ENCODE measurements at places on chromosomes 11 and 22.

DNA sequence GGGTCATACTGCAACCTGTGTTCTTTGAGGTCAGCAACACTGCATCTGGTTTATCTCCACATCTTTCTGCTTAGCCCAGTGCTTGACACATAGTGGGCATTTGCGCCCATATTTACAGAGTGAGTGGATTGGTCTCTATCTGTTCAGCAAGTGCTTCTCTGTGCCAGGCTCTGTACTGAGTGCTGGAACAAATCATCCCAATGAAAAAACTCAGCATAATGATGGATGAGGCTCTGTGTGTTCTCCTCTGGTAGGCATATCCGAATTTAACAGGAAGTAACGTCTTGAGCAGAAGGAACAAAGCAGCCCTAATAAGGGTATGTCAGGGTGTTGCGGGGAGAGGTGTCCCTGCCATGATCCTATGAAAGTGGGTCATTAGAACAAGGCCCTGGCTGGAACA, 46.0 kb downstream of the MCM5 start:
- no peak for DNase-seq

DNA sequence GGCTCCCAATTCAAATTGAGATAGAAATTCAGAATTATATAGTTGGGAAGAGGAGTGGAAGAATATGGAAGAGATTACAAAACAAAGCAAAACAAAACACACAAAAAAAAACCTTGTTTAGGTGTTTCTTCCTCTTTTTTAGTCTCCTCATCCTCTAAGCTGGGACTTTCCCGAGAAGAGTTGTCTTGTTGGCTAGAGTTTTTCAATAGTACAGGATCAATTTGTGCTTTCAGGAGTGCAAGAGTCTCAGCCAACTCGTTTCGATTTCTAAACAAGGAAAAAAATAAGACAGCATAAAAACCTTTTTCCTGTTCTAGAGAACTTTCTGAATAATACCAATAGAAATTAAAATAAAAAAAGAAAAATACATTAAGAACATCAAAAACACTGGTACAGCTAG, 87.8 kb upstream of the CLNS1A start:
- DNase-seq = no peak

- no peak for DNase-seq
These were observed 9.1 kb downstream of the PHF5A start for GRCh38 chr22:41459431-41459830.

- DNase-seq = peak; percentile 47
These were observed 40.4 kb downstream of the FLI1 start for GRCh38 chr11:128734103-128734831.

DNA sequence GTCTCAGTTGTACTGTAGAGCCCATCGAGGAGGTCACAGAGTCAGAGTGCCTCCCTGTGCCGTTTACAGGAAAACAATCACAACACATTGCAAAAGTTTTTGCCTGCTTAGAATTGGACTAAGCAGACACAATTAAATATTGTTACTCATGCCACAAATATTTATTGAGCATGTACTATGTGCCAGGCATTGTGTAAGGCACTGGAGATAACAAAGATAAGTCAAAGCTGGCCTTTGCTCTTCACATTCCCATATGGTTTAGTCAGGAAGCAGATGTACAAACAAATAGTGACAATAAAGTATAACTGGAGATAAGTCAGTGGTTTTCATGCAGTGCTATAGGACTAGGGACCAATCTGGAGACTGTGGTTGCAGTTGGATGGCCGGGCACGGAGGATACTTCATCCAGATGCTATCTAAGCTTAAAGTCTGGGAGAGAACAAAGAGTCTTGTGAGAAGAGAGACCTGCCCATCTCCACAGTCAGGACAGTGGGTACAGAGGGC, 550.7 kb downstream of the INSC start:
- DNase-seq = no peak

- DNase-seq = no peak
These were observed 67.2 kb downstream of the SPATA19 start for GRCh38 chr11:133778161-133778560.

- no peak for DNase-seq
These were observed 21.9 kb upstream of the LYVE1 start for GRCh38 chr11:10590218-10590915.

DNA sequence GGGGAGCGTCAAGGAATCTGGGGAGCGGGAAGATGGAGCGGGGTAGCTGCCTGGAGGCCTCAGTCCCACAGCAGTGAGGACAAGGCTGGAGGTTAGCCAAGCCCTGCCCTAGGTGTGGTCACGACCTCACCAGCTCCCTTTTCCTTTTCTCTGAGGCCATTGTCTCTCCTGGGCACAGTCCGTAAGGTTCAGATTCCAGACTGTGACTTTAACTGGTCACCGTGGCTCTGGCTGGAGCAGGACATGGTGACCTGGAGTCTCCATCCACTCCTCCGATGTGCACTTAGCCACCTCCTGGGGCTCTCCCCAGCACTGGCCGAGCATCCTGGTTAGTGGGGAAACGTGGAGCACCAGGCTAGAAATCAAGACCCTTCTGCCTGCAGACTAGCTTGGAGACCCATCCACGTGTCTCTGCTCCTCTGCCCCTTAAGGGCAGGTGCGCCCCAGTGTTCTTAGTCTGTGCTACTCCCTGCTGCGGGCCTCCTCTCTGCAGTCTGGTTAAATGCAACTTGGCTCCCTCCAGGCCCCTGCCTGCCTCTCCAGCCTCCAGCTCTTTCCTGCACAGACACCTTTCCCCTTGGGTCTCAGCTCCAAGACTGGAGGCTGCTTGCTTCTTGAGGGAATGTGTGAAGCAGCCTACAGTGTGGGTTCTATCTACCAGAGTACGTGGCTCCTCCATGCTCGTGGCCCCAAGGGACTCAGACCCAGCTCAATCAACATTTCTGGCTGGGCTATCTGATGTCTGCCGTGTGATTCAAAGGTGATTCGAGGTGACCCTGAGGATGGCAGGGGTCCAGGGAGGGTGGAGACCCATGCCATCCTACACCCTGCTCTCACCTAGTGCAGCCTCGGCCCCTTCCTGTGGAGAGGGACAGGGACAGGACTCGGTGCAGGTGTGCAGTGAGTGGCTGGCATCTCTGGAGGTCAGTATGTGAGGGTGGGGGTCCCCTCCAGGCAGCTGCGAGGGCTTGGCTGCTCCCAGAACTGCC, 5.2 kb downstream of the SLC25A1 start:
- DNase-seq = no peak

- peak; percentile 59 for DNase-seq
These were observed at the start of gene LPXN for GRCh38 chr11:58575377-58576020. TSS of gene LPXN (minus strand) at chr11:58575856. CDS start at chr11:58575772, 84 bp downstream.

DNA sequence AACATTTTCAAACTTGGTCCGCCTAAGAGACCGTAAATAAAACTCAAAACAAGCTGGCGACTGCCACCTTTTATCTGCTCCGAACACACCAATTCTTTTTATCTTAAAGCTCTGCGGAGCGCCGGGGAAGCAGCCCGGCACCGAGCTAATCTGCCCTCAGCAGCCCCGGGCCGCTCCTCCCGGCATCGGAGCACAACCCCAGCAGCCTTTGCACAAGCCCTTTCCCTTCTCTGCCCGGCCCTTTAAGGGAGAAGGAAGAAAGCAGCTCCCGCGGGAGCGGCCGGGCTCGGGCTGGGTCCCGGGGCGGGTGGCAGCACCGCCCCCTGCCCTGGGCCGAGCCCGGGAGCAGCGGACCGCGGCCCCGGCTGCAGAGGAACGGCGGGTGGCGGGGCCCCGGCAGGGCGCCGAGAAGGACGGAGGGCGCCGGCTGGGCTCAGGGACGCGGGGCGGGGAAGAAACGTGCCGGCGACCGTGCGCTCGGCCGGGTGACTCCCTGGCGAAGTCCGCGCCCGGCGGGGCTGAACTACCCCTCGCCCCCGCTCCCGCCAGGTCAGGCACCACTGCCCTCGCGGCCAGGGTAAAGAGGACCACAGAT, 133.6 kb upstream of the C11orf58 start:
- peak; percentile 24 for DNase-seq

GRCh38 chr11:131913267-131913666, 542.9 kb downstream of the NTM start:
- DNase-seq = no peak

DNA sequence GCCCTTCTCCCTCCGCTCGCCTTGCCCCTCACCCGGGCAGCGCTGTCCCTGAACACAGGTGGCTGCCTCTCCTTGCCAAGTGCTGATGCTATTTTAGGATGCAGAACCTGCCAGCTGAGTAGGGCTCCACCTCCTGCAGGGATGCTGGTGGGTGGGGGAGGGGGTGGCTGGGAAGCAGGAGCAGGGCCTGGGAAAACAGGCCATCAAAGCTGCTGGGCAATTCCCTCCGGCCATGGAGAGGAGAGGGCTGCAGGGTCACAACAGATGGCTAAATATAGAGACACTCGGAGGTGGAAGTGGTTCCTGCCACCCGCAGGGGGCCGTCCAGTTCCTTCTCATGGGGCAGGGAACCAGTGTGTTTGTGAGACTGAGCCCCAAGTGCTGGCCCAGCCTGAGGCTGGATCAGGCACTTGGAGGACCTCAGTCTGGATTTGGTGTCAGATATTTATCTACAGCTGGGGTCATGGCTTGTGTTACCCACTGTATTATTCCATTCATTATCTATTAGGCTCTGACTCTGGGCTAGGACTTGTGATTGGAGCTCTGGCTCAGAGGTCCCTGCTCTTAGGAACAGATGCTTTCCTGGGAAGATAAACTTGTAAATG, 59.6 kb downstream of the LRRC32 start:
- no peak for DNase-seq

- no peak for DNase-seq
These were observed at the start of gene PLAAT2 for GRCh38 chr11:63563201-63564055. TSS of gene PLAAT2 (minus strand) at chr11:63563379. CDS start at chr11:63563324, 55 bp downstream.

- DNase-seq = no peak
These were observed 24.1 kb upstream of the WNT7B start for GRCh38 chr22:46001046-46001425.

DNA sequence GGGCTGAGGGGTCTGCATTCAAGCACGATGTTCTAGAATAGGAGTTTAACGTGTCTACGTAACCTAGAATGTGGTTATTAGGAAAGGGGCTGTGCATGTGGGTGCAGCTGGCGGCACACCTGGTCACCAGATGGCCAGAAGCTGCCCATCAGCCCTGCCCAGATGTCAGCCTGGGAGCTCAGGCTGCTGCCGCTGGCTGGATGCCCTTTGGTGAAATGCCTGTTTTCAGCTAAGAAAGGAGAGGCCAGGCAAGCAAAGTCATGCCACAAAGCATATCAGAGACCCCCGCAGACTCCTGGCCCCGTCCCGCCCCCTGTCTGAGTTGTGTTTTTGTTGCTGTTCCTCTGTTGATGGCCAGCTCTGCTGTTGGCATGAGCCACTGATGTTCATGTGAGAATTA, 11.3 kb upstream of the ADORA2A start:
- no peak for DNase-seq

DNA sequence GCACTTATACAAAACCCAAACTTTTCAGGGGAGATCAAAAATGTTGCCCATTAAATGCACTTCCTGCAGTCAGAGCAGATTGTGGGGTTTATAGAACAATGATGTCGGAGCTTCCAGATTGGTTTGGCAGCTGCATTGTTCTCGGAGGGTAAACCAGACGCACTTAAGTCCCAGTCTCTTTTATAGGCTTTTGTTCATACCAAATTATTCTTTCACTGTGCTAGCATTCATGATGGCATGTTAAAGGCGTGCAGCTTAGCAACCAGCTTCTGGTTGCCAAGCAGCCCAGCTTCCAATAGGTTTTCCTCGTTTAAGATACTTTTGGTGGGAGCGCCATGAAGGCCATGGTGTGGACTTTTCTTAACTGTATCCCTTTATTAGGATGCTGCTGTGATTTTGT, 40.9 kb downstream of the ZC3H12C start:
- no peak for DNase-seq

DNA sequence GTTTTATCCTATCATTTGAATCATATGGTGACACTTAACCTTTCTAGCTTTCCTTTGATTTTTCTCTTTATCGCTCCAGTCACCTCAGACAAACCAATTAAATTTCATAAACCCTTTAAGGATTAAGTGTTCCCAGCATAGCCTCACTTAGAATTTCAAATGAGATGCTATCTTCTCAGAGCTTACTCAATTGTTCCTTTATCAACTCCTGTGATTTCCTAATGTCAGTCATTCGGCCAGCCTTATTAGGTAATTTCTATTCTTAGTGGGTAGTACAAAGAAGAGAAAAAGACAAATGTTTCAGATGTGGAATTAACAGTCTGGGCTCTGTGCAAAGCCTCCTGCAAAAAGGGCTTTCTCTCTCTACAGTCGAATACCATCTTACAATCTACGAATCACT, 77.1 kb upstream of the CCDC90B start:
- DNase-seq = no peak

- no peak for DNase-seq
These were observed 33.2 kb upstream of the CECR2 start for GRCh38 chr22:17336061-17336460.
